ENCODE measurements at places on chromosomes 1 and 21. TPM values are rescaled to one million over a fixed set of nuclear protein-coding genes. Genes with fewer than 3 reads are reported as not detected.

The DUSP12 gene
- total RNA-seq, result 46.1 TPM

The PLA2G2D gene
- total RNA-seq, result not detected

The LEPR gene
- total RNA-seq, result 13.6 TPM

The XCL1 gene
- total RNA-seq, result 0.23 TPM

The LIN28A gene
- not detected for total RNA-seq

The LCE3E gene
- total RNA-seq, result not detected

The CAMK2N1 gene
- 128 TPM for total RNA-seq

The TMEM82 gene
- not detected for total RNA-seq

The FCER1G gene
- 5.3 TPM for total RNA-seq

The OLIG2 gene
- total RNA-seq, result 51.4 TPM

The FMO5 gene
- total RNA-seq, result 1.4 TPM

The LMX1A gene
- total RNA-seq, result 3.7 TPM

The FAM72C gene
- total RNA-seq, result 1.8 TPM

The IL23R gene
- not detected for total RNA-seq

The OR6K3 gene
- total RNA-seq, result not detected

The CYP2J2 gene
- total RNA-seq, result 1.6 TPM

The CNR2 gene
- total RNA-seq, result not detected

The OPRD1 gene
- total RNA-seq, result 2.8 TPM

The HRNR gene
- total RNA-seq, result not detected

The NFIA gene
- total RNA-seq, result 36.9 TPM

The DNAJC28 gene
- total RNA-seq, result 8.5 TPM

The G0S2 gene
- 2.1 TPM for total RNA-seq

The TINAGL1 gene
- 3.0 TPM for total RNA-seq

The CSMD2 gene
- total RNA-seq, result 31.8 TPM

The KCNJ9 gene
- total RNA-seq, result 18.5 TPM
